ENCODE measurements at places on chromosomes 5 and 9.
A peak's percentile ranks its signal among the peaks of the same experiment; 100 is the strongest.

- DNase-seq, result no peak
These were observed 17.0 kb downstream of the LARS1 start for GRCh38 chr5:146165460-146165859.

DNA sequence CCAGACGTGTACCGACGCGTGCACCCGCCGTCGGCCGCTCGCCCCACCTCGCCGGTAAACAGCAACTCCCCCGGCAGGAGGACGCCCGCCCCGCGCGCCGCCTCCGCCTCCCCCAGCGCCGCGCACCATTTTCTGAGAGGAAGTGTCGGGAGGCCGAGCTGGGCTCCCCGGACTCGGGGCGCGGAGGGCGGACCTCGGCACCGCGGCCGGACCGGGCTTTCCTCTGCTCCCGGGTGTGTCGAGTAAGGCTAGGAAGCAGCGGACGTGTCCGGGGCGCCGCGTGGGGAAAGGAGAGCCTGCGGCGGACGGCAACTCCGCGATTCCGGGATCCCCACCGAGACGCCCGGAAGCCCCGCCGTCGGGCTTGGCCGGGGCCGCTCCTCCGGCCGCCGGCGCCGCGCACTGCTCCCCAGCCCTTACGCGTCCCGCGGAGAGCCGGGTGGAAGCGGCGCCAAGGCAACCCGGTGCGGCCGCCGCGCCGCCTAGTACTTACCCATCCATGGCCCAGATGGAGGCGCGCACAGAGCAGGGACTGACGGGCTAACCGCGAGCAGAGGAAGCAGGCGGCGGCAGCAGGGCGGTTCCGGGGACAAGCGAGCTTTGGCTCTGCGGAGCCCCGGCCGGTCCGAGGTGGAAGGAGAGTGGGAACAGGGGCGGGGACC lies at the start of gene PTBP3:
PTBP3 (minus strand) TSS at position 643 of the 662 bp plus-strand sequence. CDS start 35,754 bp downstream, outside the sequence.
- peak; percentile 18 for DNase-seq

GRCh38 chr9:81634915-81635516 lies 54.3 kb downstream of the TLE1 start:
- DNase-seq, result no peak

DNA sequence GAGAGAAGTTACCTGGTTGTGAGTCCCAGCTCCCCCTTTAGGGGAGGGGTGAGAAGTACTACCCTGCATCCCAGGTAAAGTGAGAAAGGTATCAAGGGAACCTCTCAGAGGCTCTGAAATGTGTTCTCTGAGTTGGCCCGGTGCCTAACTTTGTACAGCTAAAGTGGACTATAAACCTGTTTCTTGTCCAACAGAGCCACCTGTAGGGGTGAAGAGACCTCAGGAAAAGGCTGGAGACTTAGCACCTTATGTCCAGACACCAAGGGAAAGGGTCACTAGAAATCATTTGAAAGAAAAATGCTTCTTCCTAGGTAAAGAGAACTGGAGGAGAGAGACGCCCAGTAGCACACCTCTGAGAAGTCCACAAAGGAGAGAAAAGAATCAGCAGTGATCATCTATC lies 108.3 kb upstream of the KIF2A start:
- DNase-seq, result no peak

- peak; percentile 70 for DNase-seq
These were observed 118.9 kb upstream of the NFIB start for GRCh38 chr9:14432666-14433350.

DNA sequence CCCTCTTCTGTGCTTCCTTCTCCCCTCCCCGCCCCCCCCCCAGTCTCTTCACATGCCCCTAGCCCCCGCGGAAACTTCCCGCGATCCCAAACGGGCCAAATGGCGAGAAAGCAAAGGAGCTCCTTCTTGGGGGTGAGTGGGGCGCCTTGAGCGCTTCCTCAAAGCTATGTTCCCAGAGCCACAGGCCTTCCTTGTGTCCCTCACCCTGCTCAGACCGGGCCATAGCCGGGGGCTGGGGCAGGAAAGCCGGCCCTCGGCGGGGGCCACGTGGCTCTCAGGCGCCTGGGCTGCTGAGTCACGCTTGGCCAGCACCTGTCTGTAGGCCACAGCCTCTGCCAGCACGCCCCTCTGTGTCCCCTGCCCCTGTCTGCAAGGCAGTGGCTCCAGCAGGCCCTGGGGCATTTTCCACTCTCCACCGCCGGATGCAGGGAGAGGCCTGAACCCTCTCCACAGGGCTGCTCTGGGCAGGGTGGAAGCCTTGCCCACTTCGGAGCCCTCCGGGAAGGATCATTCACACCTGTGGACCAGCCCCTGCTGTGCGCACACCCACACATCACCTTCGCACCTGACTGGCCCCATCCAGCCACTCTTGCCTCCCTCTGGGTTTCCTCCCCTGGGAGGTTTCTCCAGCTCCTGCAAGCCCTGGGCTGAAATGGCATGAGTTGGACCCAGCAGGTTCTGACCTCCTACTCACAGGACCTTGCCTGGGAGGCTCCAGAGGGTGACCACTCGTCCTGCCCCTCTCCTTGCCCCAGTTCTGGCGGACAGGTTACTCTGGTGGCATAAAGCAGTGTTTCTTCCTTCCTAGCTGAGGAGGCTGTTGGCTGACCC lies 1.2 kb upstream of the SQSTM1 start:
- DNase-seq, result no peak

- DNase-seq, result no peak
These were observed 146.4 kb upstream of the SHB start for GRCh38 chr9:38215465-38215864.

DNA sequence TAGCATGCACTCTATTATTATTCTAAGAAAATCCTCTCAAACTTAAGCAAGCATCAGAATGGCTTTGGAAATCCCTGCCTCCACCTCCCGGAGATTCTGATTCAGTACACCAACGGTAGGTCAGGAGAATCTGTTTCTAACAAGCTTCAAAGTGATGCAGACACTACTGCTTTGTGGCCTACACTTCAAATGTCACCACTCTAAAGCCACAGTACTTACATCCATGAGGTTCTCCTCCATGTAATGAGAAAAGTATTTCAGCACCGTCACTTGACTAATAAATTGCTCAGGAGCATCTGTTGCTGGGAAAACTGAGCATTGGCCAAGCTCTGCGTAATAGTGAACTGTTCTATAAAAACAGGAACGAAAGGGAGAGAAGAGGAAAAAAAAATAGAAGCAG lies 4.8 kb downstream of the PLK2 start:
- no peak for DNase-seq

DNA sequence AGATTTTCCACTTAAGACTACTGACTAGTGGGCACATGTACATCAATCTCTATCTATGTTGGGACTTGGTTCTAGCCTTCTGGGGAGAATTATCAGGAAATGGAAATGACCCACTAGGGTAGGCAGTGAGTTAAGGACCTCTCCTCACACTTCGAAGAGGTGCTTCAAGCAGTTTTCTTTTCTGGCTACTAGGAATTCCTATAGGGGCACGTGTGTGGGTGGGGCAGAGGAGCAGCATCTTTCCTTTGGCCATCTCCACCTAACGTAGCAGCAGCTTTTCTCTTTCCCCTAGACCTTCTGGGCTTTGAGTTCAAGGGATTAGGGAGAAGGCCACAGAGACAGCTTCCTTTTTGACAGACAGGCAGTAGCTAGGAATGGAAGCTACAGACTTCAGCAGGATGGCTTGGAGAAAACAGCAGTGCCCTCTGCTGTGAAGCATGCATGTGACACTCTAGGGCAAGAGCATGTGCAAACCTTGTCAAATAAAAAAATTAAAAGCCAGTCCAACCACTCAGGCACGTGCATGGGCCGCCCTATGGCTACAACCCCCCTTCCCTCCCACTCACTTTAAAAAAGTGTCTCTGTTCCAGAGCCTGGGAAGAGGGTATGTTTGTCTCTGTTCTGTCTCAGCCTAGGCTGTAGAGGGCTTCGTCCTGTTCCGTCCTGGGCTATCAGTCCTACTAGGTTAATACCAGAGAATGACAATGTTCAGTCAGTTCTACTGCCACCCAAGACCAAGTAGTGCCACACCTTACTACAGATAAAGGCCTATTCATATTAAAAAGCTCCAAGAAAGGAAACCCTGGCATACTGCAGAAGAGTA lies 8.7 kb upstream of the GFRA3 start:
- DNase-seq, result peak; percentile 35

- DNase-seq, result no peak
These were observed 59.0 kb downstream of the USP20 start for GRCh38 chr9:129894120-129894823.

GRCh38 chr5:2375757-2376250 lies 375.7 kb downstream of the IRX2 start:
- DNase-seq, result no peak

GRCh38 chr5:127429928-127430327 lies 87.5 kb upstream of the PRRC1 start:
- DNase-seq, result no peak

- no peak for DNase-seq
These were observed 448.7 kb upstream of the ACTBL2 start for GRCh38 chr5:57931352-57931751.

DNA sequence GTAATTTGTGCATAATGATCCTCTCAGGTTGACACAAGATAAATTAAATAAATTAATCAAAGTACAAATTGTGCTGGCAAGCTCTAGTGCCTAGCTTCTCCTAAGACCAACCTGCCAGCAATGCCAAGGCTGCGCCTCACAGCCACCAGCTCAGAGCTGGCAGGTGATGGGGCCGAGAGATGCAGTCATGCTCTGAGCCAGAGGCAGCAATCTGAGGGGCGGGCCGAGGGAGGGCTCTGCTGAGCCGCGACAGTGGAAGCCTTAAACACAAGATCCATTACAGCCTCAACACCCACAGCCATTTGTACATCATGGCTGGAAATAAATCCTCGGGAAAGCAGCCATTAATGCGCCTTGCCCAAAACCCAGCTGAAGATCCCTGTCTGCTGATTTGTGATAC lies 20.3 kb downstream of the MED27 start:
- no peak for DNase-seq

DNA sequence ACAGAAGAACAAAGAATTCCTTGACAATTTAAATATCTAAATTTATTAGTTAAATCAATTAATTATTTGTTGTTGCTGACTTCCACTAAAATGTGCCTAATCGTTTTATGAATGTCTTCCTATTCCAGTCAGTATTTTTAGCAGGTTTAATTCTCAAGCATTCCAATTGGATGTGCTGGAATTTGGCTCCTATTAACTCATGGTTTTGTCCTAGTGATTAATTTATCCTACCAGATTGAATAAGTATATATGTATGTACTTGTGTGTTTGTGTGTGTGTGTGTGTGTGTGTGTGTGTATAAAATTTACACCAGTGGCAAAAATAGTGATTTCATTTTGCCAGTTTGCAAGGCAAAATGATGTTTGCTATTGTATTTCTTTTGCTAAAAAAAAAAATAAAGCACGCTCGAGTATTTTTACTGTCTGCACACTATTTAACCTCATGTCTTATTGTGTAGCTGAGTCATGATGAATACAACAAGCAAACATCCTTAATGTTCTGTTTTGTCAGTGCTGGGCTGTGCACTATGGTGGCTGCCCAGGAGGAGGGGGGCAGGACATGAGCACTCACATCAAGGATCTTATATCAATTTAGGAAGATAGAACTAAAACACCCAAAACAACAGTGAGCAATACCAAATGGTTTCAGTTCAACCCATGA lies 375.5 kb downstream of the PDE4D start:
- DNase-seq, result no peak

GRCh38 chr5:110514030-110514429 lies 212.4 kb downstream of the TMEM232 start:
- DNase-seq, result no peak

DNA sequence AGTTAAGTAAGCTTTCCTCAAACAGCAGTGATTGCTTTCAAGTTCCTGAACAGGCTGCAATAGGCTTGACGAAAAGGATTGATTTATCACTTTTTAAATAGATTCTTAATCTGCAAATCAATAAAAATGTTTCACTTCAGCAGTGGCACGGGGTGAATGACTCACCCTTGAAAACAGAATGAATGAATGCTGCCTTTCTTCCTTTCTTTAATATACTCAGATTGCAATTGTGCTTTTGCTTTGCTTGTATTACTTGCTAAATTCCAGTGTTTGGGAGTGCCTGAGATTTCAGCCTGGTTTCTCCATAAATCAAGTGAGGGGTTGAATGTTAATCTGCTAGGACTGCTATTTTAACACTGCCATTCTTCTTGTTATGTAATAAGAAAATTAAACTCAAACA lies 1293.8 kb downstream of the PTPRD start:
- DNase-seq, result no peak

- DNase-seq, result no peak
These were observed 5.5 kb upstream of the CAMLG start for GRCh38 chr5:134732819-134733218.

DNA sequence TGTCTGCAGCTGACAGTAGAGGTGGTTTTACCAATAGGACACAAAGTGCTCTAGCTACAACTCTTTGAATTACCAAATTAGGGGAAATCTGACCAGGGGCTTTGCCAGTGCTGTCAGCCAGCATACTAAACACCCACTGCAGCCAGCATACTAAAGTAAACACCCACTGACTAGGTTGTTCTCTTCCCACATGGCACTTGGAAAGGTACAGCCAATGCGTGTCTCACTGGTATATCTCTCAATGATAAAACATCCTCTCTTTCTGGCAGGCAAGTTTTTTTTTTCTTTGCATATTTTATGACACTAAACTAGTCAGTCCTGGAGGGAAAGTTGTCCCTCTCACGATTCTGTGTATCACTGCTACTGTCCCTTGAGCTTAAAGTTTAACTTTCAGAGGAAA lies 216.1 kb downstream of the TLE1 start:
- no peak for DNase-seq

- no peak for DNase-seq
These were observed 6.3 kb downstream of the BHMT2 start for GRCh38 chr5:79075646-79076426.

DNA sequence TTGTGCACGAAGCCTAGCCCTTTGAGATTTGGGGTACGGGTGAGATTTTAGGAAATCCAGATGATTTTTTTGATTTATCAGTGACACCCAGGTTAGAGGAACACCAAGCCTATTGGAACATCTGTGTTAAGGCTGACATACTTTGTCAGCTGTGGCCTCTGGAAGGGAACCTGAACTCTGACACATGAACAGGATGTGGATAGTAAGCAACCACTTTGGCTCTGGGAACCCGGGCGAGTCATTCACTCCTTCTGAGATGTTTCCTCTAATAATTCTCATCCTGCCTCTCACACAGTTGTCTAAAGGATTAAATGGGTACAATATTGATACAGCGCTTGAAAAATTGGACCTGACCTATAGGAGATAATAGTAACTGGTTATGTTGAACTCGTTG lies 67.8 kb downstream of the FGF1 start:
- peak; percentile 19 for DNase-seq
